ENCODE measurements at places on chromosomes 2 and 18. TPM values are rescaled to one million over a fixed set of nuclear protein-coding genes. Genes with fewer than 3 reads are reported as not detected.

TEX44 gene
- not detected for total RNA-seq

GNLY gene
- not detected for total RNA-seq

FHOD3 gene
- total RNA-seq = 2.4 TPM

MPP4 gene
- 0.11 TPM for total RNA-seq

PARD3B gene
- total RNA-seq = 0.27 TPM

ELOA2 gene
- total RNA-seq = not detected

IL1RL1 gene
- total RNA-seq = not detected

CDH2 gene
- 0.24 TPM for total RNA-seq

TTC21B gene
- total RNA-seq = 49.8 TPM

SCN1A gene
- 0.77 TPM for total RNA-seq

SGPP2 gene
- not detected for total RNA-seq

GRB14 gene
- total RNA-seq = 4.1 TPM

HES6 gene
- 191 TPM for total RNA-seq

ATP8B1 gene
- 0.90 TPM for total RNA-seq

SIGLEC15 gene
- total RNA-seq = 0.05 TPM

EFR3B gene
- 7.9 TPM for total RNA-seq

XPO1 gene
- total RNA-seq = 206 TPM

MSH6 gene
- 71.1 TPM for total RNA-seq

RAB6C gene
- total RNA-seq = not detected

LOXL3 gene
- 30.4 TPM for total RNA-seq

IL18RAP gene
- total RNA-seq = not detected

PROKR1 gene
- 6.9 TPM for total RNA-seq

CRYBA2 gene
- not detected for total RNA-seq

KCNG2 gene
- total RNA-seq = not detected

HDHD2 gene
- 14.0 TPM for total RNA-seq

SLC4A3 gene
- 2.9 TPM for total RNA-seq

REG1B gene
- total RNA-seq = not detected

PXDN gene
- 3.1 TPM for total RNA-seq

FAM110C gene
- not detected for total RNA-seq

EFHD1 gene
- total RNA-seq = 0.71 TPM

CHRNG gene
- not detected for total RNA-seq

SPATA3 gene
- not detected for total RNA-seq

IL36A gene
- total RNA-seq = not detected

COL5A2 gene
- total RNA-seq = 6.7 TPM

EDAR gene
- not detected for total RNA-seq

FOXD4L1 gene
- not detected for total RNA-seq

POTEI gene
- not detected for total RNA-seq

FEZ2 gene
- 58.1 TPM for total RNA-seq

ADRA2B gene
- not detected for total RNA-seq

KCNE4 gene
- 12.1 TPM for total RNA-seq

NYAP2 gene
- not detected for total RNA-seq

MYO3B gene
- total RNA-seq = 1.8 TPM

ZBTB7C gene
- 0.16 TPM for total RNA-seq

HOXD13 gene
- total RNA-seq = 10.3 TPM

DPP10 gene
- not detected for total RNA-seq

UGT1A3 gene
- not detected for total RNA-seq

SPHKAP gene
- total RNA-seq = not detected

GAD1 gene
- total RNA-seq = 23.5 TPM

ERICH2 gene
- total RNA-seq = 0.45 TPM

CYP27A1 gene
- 57.1 TPM for total RNA-seq

CGREF1 gene
- total RNA-seq = 20.4 TPM

KRTCAP3 gene
- not detected for total RNA-seq
